ENCODE measurements at places on chromosomes 1 and 21.

GRCh38 chr21:27741736-27742135 is 774.8 kb upstream of the ADAMTS5 start:
- DNase-seq = no peak

DNA sequence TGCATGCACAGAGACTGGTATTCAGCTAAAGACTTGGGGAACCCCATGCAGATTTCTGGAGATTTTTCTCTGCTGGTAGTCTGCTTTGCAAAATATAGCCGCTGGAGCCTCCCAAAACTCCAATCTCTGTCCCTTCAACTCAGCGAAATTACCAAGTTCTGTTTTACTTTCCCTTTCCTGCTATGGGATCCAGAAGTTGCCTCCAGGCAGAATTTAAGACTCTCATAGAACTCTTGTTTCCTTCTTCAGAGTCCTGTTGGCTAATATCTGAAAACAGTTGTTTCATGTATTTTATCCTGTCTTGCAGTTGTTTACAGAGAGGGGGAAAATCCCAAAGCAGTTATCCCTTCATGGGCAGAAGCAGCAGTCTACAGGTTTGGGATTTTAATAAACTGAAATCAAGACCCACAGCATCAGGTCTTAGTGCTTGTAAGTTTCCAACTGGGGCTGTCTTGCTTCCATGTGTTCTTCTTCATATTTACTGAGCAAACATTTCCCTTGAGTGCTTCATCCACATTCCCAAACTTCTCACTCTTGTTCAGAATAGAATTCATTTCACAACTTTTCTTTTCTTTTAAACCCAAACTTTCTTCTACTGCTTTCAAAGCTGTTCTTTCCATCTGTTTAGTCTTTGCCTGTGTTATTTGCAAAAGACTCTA is 221.3 kb upstream of the DMRTA2 start:
- no peak for DNase-seq

GRCh38 chr1:47934243-47934805 is 62.9 kb downstream of the TRABD2B start:
- peak; percentile 64 for DNase-seq

DNA sequence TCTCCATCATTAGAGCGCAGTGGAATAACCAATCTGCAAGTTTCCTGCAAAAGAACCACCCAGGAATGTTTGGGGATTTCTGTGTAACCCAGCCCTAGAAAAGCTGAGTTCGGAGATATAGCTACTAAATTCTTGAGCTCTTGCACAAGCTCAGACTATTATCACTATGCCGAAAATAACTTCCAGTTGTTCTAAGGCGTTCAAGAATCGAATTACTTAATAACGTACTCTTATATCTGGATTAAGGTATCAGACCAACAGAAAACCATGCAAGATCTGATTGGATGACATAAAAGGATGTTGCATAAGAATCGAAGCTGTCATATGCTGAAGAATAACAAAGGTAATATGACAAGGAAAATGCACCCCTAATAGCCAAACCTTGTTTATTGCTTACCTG is 7.5 kb upstream of the LAMC2 start:
- no peak for DNase-seq

DNA sequence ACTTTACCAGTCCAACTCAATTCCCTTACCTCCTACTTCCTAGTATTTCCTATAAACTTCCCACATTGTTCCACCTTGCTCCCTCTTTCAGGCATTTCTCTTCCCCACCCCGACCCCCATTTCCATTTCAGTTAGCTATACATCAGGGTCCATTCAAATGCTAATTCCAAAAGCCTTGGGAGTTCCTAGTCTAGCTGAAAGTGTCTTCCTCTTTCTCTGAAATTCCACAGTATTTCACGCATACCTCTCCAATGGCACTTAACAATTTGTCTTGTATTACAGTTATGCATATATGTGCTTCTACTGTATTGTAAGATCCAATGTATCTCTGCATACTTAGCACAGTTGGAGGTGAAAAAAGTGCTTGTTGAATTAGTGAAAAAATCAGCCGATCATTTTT is 94.9 kb downstream of the ZNF644 start:
- DNase-seq = no peak

DNA sequence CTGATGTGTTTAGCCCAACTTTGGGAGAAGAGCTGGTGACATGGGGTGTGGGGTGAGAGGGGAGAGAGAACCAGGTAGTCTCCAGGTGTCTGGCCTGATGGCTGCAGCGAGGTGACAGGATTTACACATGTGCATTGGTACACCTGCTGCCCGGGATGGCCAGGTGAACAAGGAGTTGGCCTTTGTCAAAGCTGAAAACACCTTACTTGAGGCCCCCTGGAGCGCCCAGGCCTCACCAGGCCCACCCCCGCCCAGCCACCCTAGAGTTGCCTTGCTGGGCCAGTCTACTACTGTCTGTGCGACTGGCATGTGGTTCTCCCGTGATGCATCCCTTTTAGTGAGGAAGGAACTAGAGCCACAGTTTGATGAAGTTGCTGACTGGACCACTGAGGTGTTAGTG is 90.5 kb downstream of the ADARB1 start:
- no peak for DNase-seq

DNA sequence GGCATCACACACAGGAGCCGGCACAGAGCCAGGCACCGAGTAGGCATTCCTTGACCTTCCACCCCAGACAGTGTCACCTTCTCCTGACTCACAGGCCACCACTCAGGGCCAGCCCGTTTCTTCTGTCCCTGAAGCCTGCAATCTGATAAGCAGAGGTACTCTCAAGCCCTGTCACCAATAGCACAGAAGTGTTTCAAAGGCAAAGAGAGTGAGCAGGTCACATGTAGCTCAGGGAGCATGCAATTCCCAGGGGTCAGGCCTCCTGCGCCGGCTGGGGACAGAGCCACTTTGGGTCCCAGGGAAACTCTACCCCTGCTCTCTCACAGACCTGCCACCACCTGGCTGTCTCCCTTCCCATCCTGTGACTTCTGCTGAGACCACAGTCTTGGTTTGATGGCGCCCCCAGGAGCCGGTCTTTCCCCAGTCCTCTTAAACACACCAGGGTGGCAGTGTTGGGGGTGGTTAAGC is 13.2 kb downstream of the CAPN9 start:
- no peak for DNase-seq

GRCh38 chr1:232579958-232580941 is 49.7 kb downstream of the SIPA1L2 start:
- DNase-seq = no peak

GRCh38 chr1:39204441-39205081 is at the start of gene MACF1:
Gene MACF1 (plus strand): TSS chr1:39204695. CDS start chr1:39205023, 328 bp downstream.
- DNase-seq = peak; percentile 21

GRCh38 chr1:11429226-11429625 is 49.7 kb upstream of the DISP3 start:
- DNase-seq = no peak

- peak; percentile 40 for DNase-seq
Observed at GRCh38 chr1:14852291-14852690, 253.8 kb downstream of the KAZN start.

DNA sequence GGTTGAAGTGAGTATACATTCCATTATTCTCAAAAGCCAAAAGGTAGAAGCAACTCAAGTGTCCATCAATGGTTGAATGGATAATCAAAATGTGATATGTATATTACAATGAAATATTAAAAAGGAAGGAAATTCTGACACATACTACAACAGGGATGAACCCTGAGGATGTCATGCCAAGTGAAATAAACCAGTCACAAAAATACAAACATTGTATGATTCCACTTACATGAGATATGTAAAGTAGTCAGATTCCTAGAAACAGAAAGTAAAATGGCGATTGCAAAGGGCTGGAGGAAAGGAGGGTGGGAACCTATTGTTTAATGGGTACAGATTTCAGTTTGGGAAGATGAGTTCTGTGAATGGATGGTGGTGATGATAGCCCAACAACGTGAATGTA is 5.8 kb downstream of the SLC44A3 start:
- no peak for DNase-seq

- no peak for DNase-seq
Observed at GRCh38 chr1:223836586-223836985, 9.2 kb downstream of the TP53BP2 start.

DNA sequence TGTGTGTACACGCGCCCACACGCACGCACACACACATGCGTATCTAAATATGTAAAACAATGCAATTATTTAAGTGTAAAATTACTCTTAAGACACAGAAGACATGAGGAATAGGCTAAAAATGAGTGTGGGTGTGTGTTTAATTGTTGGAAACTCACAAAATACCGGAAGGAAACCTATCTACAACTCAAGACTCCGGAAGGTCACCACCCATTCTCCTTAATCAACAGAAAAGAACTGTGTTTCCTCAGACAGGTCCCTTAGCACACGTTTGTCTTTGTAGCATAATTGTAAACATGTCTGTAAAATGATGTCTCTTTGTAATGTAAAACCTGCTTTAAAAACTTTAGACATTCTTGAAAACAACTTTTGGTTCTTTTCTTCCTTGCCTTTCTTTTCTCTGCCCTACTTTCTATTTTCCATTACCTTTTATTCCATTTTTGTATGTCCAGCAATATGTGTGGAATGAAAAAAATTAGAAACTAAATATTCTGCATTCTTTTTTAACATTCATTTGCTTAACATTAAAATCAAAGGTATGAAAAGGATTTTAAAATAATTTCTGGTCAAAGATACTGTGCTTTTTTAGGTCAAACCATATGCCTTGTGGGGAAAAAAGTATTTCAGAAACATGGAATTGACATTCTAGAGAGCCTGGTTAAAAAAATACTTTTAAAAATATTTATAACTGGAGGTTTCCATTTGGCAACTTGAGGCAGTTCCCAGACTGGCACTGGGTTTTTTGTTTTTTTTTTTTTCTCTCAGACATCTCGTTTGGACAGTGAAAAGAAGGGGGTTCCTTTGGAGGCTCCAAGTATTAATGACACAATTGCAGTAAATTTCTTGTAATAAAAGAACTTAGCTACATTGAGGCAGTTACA is 46.2 kb downstream of the ATP5PF start:
- DNase-seq = no peak

DNA sequence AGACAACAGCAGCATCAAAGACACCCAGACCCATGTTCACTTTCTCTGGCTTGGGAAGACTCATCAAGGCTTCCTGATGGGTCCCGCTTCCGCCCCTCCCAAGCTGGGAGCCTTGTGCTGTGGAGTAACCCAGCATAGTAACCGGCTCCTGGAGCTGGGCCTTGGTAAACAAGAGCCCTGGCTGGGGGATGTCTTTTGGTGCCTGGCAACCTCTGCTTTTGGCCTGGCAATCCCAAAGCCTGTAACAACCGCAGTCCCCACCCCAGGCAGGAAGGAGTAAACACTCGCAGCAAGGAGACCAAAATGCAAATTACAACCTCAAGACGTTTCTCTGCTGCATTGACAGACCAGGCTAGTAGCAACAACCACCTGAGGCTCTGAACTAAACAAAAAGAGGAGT is 16.9 kb upstream of the THRAP3 start:
- DNase-seq = peak; percentile 72

DNA sequence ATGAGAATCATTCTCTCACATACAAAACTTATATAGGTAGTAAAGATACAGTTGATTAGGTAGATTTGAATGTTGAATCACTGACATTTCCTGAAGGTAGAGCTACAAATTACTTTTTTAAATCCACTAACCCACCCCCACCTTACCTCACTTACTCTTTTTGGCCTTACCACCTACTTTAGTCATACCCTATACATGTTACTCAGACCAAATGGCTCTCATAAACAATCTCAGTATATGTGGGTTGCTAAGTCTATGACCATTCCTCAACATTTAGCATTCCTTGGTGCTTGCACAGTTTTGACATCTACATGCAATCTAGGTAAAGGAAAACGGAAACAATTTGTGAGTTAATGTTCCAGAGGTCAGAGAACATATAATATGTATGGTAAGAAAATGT is 26.3 kb downstream of the SYDE2 start:
- DNase-seq = no peak

DNA sequence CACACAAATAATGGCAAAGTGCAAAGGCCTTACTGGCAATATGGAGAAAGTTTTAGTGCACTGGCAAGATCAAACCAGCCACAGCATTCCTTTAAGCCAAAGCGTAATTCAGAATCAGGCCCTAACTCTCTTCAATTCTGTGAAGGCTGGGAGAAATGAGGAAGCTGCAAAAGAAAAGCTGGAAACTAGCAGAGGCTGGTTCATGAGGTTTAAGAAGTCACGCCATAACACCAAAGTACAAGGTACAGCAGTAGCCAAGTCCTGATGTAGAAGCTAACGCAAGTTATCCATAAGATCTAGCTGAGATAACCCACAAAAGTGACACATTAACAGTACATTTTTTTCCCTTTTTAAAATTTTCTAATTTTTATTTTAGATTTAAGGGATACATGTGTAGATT is 57.1 kb downstream of the SLC27A3 start:
- DNase-seq = no peak

- DNase-seq = peak; percentile 46
Observed at GRCh38 chr1:76868916-76869315, 1.6 kb downstream of the ST6GALNAC5 start.

DNA sequence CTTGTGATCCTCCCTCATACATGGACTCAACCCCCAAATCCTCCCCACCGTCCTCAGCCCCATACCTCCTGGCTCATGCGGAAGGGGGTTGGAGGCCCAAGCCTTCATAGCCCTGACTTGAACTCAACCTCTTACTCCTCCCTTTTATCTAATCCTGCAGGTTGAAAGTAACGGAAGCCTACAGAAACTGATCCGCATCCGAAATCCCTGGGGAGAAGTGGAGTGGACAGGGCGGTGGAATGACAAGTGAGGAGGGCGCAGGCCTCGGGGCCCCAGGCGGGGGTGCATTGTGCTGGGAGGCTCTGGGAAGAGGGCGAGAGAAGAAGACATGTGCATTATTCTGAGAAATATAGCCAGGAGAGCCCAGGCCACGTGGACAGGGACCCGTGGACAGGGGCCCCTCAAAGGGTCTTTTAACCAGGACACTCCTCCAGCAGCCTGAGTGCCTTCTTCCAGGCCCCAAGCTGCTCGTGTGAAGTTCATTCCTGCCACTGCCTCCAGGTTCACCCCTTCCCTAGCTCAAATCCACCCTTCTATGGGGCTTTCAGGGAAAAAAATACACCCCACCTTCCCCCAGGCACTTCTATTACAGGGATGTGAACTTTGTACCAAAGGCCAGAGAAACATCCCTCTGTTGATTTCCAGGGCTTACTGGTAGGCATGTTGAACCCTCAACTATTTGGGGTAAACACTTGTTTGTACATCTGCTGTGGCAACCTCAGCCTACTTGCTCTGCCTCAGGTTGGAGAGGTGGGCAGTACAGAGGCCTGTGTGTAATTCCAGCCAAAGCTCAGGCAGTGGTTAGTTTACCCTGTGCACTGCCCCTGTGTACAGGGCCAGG is 38.6 kb downstream of the CAPN2 start:
- DNase-seq = no peak

DNA sequence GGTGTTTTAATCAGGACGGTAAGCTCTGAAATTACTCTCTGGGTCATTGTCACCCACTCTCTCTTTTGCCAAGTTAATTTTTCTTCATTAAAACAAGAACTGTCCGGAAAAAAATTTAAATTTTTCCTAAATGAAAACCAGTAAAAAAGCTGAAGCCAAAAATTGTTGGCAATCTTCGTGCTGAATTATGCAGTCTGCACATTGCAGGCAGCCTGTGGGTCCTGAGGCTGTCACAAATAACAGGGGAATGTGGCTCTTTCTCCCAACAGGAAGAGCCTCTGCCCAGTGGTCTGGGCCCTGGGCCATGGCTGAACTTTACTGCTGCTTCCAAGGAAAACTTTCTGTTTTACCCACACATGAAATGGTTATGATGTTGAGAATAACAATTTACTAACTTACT is 153.9 kb upstream of the SPAG17 start:
- no peak for DNase-seq
